ENCODE measurements at places on chromosomes 3 and 15.
A peak's percentile ranks its signal among the peaks of the same experiment; 100 is the strongest.

DNA sequence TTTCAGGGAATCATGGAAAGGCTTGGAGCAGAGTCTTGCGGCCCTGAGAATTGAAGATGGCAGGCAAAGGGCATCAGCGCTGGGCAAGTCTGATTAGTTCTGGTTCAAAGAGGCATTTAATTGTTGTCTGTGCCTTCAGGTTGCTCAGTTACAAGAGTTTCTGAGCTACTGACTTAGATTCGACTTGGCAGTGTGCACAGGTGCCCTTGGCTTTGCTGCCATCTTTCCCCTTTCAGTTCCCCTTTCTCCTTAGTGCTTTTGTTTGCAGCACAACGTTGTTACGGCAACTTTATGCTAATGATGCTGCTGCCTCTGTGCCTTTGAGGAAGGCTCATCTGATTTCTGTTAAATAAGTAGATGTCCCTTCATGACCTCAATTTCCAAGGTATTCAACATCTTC is 12.5 kb downstream of the P2RY14 start:
- no peak for DNase-seq

- DNase-seq, result no peak
Measured at GRCh38 chr15:61750271-61751084, 309.8 kb downstream of the VPS13C start.

GRCh38 chr15:75786575-75786947 is 56.7 kb upstream of the UBE2Q2 start:
- no peak for DNase-seq

GRCh38 chr3:68018275-68018674 is 363.9 kb upstream of the SUCLG2 start:
- no peak for DNase-seq

- DNase-seq, result no peak
Measured at GRCh38 chr15:90400005-90400758, 12.1 kb downstream of the IQGAP1 start.

GRCh38 chr3:45994419-45995235 is 997 bp downstream of the FYCO1 start:
- no peak for DNase-seq

GRCh38 chr3:133381346-133382109 is 18.3 kb upstream of the BFSP2 start:
- no peak for DNase-seq

- DNase-seq, result no peak
Measured at GRCh38 chr3:105466072-105466471, 99.4 kb downstream of the ALCAM start.

GRCh38 chr3:40427045-40427669 is 30.0 kb upstream of the RPL14 start:
- no peak for DNase-seq

GRCh38 chr15:57561041-57561711 is 30.5 kb upstream of the MYZAP start:
- DNase-seq, result peak; percentile 50

DNA sequence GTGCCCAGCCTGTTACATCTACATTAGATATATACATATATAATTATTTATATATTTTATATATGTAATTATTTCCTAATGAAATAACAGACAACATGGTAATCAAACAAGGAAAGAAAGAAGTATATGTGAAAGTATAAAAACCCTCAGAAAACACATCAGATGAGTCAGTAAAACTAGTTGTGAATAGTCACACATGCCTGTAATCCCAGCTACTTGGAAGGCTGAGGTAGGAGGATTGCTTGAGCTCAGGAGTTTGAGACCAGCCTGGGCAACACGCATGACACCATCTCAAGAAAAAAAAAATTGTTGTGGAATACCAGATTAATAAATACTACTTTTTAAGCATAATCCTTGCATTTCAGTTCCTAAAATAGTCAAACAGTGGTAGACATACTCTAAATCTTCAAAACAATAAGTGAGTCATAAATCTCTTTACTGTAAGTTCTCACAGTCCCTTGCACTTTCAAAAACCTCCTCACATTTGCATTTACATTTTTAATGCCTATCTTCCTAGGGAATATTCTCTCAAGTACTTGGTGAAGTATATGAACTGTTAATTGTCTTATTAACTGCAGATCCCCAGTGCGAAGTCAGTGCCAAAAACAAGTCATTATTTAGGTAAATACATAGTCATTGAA is 106.5 kb downstream of the MYO9A start:
- no peak for DNase-seq

- no peak for DNase-seq
Measured at GRCh38 chr3:121648219-121648958, 12.3 kb downstream of the HCLS1 start.

DNA sequence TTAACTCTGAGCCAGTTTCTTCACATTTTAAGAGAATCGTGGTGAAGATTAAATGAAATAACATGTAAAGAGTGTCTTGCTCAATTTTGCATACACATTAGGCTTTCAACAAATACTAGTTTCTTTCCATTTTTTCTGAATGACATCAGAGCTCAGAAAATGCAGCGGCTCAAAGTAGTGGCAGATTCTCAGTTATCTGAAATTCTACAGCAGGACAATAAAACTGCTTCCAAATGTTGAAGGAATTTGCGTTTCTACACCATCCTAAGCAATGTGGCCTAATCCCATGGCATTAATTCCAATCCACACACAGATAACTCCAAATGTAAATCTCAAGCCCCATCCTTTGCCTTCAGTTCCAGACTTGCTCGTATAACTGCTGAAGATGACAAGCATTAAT is 115.8 kb downstream of the PLCH1 start:
- no peak for DNase-seq

DNA sequence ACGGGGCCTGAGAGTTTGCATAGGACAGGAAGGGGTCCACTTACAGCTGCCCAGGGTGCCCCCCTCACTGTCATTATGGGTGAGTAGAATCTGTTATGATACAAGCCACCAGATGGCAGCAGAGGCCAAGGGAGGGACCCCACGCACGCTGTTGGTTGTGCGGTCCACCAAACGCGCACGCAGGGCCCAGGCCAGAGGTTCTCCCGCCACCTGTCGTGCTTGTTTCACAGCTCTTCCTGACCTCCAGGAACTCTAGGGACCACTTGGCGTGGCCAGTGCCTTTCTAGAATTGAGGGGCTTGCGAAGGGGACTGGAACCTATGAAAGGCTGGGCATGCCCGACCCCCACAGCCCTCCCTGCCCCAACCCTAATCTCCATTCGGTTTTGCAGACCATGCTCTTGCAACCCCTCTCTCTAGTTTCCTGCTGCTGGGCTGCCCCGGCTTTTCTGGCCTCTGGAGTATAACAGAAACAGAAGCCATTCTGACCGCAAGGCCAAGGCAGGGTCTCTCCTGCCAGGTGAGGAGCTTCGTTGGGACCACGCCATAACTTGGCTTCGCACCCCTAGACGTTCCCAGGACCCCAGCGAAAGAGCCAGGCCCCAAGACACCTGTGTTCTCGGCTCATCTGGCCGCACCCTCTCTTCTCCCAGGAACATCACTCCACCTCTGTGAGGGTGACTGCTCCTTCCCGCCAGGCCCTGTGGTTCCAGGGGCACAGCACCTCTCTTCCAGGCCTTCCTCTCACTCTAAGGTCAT is 46.0 kb downstream of the ALDH1L1 start:
- peak; percentile 46 for DNase-seq

- no peak for DNase-seq
Measured at GRCh38 chr3:81763001-81763400, 1.6 kb upstream of the GBE1 start.

- no peak for DNase-seq
Measured at GRCh38 chr3:151096716-151097115, 11.3 kb downstream of the MED12L start.

DNA sequence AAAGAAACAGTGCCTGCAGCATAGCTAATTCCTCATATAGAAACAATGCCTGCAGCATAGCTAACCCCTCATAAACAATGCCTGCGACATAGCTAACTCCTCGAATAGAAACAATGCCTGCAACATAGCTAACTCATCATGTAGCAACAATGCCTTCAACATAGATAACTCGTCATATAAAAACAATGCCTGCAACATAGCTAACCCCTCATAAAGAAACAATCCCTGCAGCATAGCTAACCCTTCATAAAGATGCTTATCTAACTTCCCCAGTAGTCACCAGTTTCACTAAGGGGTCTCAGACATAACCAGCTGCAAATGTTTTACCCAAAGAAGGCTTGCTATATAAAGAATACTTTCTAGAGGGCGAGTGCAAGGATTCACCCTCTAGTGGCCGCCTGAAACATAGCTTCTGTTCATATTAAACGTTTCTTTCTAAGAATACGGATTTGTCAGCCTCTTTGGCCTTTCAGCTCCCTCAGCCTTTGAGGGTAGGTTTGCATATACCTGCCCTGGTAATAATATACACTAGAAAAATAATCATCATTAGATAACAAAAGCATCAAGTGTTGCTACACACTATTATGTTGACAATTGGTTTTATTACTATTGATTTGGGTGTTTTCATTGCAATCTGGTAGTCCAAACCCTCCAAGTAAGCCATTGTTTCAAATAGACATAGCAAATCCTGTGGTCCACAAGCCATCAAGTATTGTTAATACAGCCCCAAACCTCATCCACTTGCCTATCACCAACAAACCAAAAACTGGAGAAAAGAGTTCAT is 44.4 kb upstream of the FAN1 start:
- no peak for DNase-seq

DNA sequence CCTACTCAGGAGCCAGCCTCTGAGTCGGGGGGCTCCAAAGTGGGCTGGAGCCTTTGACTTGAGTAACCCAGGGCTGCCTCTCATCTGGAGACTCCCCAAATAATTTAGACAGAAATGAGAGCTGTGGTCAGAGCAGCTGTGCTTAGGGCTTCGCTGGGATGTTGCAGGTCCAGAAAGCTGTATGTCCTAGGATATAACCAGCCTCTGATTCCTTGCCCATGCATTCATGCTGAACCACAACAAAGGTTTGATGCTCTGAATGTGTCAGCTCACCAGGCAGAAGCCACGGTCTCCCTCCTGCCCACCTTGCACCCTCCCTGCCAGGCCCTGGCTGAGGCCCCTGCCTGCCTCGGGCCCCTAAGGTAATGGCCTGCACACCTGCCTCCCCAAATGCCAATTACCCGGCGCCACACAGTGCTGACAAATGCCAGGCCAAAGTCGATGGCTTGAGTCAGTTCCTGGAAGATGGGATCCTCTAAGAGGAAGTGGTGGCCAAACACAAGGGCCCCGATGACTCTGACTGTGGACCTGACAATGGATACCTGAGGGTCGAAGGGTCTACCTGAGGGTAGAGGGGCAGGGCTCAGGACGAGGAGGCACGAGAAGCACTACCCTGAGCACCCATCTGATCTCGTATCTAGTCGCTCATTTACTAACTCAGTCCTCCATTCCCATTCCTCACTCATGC is 21.7 kb upstream of the PARL start:
- no peak for DNase-seq

DNA sequence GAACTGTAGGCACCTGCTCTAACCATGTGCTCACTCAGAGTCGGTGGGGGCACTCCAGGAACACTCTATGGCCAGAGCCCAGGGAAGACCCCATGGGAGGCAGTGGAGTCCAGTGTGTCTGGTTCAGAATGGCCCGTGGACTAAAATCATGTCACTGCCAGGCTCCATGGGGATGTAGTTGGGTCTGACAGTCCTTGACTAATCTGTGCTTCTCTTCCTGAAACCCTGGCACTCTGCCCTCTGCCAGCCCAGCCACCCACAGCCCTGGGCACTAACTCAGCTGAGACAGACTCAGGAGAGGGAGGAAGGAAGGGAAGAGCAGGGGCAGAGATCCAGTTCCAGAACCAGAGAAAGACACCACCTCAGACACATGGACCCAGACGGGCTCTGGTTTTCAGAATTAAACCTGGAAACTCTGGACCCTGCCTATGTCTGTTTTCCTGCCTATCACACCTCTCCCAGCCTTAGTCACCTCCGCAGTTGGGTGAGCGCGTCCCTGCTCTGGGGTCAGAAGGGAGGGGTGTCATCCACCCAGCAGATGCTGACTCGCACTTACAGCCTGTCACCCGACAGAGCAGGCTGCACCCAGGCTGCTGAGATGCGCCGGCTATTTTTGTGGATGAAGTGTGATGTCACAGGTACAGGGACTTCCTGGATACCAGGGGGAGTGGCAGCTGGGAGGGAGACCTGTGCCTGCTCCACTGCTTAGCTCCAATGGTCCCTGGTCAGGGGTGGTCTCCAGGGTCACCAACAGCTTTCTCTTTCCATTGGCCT is 56.8 kb upstream of the INSYN1 start:
- no peak for DNase-seq

- DNase-seq, result no peak
Measured at GRCh38 chr3:120396469-120396868, 47.3 kb upstream of the LRRC58 start.

DNA sequence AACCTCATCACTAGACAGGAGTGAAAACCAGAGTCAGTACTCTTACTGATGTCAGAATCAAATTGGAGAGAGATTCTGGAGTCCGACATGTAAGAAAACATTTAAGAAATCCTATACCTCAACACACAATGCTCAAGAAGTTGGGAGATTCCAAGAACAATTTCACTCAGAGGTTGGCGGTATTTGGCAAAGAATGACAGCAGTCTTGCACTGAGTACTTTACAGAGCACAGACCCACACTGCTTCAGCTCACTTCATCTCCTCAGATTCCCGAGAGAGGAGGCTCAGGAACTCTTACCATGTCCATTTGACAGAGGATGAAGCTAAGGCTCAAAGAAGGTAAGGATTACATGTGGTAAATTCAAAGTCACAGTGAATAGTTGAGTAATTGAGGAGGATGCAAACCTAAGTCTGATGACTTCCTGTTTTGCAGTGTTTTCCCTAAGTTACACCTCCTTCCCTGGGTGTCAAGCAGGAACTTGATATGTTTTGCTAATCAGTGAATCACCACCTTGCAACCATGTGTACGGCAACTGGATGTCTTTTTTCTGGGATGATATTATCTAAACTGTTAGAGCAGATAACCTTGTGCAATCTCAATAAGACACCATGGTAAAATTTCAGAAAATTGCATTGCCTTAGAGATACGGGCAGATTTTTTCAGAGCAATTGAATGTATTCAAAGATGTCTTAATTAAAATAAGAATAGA is 61.3 kb upstream of the MME start:
- DNase-seq, result no peak

- DNase-seq, result no peak
Measured at GRCh38 chr3:150451329-150452048, 43.4 kb downstream of the TSC22D2 start.

- DNase-seq, result no peak
Measured at GRCh38 chr15:67409175-67409574, 111.8 kb upstream of the C15orf61 start.

DNA sequence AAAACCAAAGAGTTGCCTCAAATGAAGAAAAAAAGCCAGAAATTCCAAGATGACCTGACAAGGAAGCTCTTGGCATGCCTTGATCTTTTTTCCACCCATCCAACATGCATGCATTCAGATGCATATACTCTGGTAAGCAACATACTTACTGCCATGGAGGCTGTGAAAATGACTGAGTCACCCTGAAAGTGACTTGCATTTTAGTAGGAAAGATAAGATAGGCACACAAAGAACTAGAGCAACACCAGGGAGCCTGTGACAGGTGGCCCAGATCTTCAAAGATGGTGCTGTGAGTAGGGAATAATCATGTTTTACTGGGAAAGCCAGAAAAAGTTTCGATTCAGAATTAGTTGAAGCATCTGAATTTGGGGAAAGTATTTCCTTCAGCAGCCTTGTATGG is 185.1 kb upstream of the SLCO3A1 start:
- no peak for DNase-seq

- DNase-seq, result no peak
Measured at GRCh38 chr3:155019575-155019974, 60.5 kb upstream of the MME start.

- no peak for DNase-seq
Measured at GRCh38 chr3:176723758-176724393, 473.4 kb downstream of the TBL1XR1 start.

- no peak for DNase-seq
Measured at GRCh38 chr15:65337436-65338070, 33.1 kb downstream of the RNU5B-1 start.

GRCh38 chr3:61545716-61546115 is 15.7 kb upstream of the PTPRG start:
- DNase-seq, result no peak

Measured in SJSA1 (cell line).